NCI-H146 (cell line): ENCODE measurements at places on chromosomes 6 and 20.
A peak's percentile ranks its signal among the peaks of the same experiment; 100 is the strongest.

DNA sequence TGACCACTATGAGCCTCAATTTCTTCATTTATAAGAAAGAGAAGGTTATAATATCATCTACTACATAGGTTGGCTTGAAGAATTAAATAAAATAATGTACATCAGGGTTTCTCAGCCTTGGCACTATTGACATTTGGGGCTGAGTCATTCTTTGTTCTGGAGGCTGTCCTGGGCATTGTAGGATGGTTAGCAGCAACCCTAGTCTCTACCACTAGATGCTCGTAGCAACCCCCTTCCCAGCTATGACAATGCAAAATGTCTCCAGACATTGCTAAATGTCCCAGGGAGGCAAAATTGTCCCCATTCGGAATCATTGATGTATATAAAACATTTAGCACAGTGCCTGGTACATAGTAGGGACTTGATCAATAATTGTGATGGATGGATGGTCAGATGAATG lies 152.1 kb downstream of the KHDC1L start:
- no peak for DNase-seq

GRCh38 chr6:158810155-158811095 lies 8.7 kb downstream of the EZR start:
- DNase-seq, result no peak

DNA sequence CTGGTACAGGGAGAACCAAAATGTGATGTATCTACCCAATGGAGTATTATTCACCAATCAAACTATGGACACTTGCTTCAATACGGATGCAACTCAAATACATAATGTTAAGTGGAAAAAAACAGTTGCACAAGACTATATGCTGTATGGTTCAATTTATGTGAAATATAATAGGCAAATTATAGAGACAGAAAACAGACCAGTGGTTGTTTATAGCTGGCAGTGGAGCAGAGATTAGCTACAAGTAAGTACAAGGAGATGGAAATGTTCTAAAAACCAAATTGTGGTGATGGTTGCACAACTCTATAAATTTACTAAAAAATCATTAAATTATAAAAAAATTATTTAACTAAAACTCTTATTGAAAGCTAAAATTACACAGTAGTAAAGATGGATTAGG lies 113.2 kb downstream of the PRDM1 start:
- no peak for DNase-seq

DNA sequence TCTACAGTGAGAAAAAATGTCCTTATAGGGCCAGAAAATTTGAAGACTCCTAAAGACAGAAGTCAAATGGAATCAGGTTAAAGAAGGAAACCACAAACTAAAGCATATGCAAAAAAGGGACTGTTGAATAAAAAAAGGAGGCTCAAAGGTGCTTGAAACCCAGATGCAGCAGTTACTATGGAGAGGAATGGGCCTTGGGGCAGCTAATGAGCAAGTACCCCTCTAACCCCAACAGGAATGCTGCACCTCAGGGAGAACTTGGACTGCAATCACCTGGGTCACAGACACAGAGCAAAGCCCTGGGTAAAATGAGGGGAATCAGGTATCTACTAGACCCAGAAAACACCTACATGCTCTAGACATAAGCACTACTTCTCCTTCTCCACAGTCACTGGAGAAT lies 313.9 kb downstream of the UBE3D start:
- no peak for DNase-seq

GRCh38 chr20:36676701-36677421 lies 30.9 kb upstream of the SLA2 start:
- no peak for DNase-seq

- peak; percentile 90 for DNase-seq
Observed at GRCh38 chr20:7426890-7427496, 513.3 kb downstream of the HAO1 start.

- DNase-seq, result no peak
Observed at GRCh38 chr6:11730641-11731040, 48.0 kb downstream of the ADTRP start.

- DNase-seq, result no peak
Observed at GRCh38 chr6:148345578-148345977, 2.9 kb downstream of the SASH1 start.

DNA sequence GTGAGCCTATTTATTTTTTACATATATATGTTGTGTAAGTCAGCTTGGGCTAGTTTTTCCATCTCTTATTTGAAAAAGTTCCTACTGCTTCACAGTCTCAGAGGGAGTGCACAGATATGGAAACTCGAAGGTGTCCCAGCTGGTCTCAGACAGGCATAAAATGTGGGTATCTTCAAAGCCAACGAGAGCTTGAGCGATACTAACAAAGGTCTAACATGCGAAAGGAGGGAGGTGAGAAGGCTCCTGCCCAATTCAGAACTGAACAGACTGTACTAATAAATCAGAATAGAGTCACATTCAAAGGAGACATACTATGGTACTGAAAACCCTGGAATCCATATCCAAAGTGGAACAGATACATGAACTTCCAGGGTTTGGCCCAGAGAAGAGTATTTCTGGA lies 113.0 kb downstream of the PREX1 start:
- no peak for DNase-seq

DNA sequence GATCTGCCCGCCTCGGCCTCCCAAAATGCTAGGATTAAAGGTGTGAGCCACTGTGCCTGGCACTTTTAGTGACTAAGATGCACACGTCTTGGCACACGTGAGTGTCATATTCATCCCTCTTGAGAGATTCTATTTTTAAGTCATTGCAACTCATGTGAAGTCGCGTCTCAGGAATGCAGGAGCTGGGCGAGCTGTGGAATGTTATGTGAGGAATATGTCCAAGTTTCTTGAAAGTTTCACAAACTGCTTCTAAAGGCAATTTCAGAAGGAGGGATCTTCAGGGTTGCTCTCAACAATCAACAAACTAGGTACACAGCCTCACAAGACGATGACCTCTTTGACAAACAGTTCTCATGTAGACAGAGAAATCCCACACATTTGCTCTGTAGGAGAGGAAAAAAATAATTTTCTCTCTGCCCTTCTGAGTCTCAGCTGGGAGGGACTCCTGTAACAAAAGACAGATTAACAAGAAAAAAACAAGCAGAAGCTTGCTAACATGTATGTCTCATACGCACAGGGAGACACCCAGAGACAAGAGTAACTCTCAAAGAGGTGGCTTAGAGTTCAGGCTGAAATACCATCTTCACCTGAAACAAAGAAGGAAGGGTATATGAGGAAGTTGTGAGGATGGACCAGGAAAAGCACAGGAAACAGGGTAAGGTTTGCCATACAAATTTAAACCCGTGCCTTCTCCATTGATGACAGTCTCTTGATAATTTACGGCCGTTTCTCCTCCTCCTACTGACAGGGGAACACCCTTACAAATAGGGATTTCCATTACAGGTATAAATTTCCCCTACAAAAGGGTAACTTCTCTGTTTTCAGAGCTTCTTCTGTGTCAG lies 45.3 kb upstream of the FAM50B start:
- DNase-seq, result no peak

DNA sequence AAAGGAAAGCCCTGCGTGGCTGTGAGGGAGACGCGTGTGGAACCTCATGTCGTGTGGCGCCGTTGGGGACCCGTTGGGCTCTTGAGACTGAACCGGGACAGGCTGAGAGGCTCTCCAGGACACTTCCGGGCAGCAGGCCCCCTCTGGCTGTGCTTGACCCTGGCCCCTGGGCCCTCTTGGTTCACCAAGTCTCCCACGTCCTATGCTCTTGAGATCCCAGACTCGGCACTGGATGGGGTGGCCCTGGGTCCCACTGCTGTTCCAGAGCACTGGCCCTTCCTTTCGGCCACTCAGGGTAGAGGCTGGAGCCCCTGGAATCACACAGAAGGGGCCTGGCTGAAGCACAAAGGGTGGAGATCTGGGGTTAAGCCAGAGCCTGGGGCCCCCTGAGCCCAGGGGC lies 30.4 kb downstream of the NTSR1 start:
- DNase-seq, result no peak

DNA sequence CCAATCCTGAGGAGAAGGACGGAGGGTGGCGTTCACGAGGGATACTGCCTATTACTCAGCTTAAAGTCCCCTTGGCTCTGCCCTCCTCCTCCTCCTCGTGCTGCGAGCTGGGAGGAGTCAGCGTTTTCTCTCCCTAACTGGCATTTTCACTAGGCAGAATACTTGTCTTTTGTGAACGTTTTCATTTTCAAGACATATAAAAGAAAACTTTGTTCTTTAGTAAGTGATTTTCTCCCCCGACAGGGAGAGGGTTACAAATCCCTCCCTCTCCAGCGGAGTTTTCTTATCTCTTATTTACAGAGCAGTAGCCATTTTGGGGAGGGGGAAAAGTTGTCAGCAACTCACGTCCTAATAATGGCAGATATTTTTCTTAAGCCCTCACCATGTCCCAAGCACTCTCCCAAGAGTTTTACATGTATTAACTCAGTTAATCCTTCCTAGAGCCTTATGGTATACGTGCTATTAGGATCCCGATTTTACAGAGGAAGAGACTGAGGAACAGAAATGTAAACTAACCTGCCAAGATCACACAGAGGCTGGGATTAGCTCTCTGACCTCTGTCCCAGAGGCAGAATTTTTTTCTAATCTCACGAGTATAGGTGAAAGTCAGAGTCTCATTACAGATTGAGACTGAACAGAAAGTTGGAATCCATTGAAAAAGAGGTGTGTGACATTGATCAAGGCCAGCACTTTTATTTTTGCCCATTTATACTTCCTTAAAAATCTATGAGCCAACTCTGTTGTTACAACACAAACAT lies 30.0 kb upstream of the ZNF217 start:
- peak; percentile 19 for DNase-seq

DNA sequence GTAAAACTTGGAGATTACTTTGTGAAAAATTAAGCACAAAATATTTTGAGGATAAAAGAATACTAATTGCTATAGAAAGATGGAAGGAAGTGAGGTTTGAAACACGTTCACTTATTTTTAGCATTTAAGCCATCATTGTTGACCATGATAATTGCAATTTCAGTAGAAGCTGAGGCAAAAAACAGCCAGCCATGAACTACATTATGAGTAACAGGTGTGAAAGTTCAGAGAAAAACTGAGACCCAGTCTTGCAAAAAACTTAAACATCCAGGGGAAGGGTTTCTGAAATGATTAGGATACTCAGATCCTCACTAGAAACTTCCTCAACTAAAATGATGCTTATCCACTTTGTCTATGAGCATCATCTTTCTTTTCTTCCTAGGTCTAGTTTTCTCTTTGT lies 619.4 kb downstream of the PHF3 start:
- DNase-seq, result no peak

- DNase-seq, result no peak
Observed at GRCh38 chr20:23782366-23782983, 31.7 kb upstream of the CST1 start.
